ENCODE measurements at places on chromosomes 2 and 18.

GRCh38 chr18:8742387-8743361 is 37.3 kb downstream of the MTCL1 start:
- DNase-seq: no peak

GRCh38 chr2:212727751-212728150 is 189.1 kb upstream of the ERBB4 start:
- no peak for DNase-seq

- no peak for DNase-seq
Observed at GRCh38 chr2:178811901-178812300, 4.7 kb upstream of the TTN start.

DNA sequence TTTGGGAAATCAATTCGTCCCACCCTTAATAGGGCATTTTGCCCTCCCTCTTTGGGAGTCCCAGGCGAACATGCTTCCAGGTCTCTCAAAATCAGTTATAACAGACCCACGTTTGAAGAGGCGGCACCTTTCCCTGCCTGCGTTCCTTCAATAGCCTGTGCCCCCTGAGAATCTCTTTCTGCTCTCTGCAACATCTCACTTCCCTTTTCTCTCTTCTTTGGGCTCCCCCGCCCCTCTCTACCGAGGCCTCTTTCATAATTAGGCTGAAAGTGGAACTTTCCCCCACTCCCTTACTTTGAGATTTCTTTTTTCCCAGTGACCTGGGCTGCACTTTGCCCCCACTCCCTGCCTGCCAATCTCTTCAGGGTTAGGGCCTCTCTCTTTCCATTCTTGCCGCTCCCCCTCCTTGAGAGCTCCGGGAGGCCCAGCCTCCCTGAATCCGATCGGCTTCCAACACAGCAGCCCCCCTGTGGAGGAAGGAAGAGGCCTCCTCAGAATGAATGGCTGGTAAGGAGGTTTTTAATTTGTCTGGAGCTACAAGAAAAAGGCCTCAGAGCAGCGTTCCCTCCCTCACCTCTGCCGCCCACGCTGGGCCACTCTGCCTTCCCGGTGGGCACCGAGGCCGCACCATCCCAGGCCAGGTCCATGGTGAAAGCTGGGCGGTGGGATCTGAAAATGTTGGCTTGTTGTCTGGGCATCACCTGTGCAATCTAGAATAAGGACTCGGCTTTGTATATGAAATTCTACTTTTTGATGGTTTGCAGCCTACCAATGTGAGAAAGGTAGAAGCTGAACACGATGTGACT is 162.6 kb upstream of the SIX3 start:
- no peak for DNase-seq

DNA sequence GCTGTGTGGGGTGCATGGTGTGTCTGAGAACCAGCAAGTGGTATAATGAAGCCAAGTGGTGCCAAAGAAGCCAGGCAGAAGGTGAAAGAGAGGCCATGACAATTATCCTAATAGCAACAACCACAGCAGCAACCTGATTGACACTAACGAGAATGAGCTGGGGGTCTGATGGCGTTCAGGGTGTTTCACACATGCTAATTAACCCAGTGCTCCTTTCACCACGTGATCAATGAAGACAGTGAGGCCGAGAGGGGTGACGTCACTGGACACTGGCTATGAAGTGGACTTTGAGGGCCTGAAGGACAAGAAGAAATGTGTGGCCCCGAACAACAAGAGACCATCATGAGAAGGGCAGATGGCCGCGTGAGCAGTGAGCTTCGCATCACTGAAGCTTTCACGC is 364.4 kb upstream of the ID2 start:
- no peak for DNase-seq

GRCh38 chr2:38262069-38262871 is 114.8 kb downstream of the ATL2 start:
- no peak for DNase-seq

DNA sequence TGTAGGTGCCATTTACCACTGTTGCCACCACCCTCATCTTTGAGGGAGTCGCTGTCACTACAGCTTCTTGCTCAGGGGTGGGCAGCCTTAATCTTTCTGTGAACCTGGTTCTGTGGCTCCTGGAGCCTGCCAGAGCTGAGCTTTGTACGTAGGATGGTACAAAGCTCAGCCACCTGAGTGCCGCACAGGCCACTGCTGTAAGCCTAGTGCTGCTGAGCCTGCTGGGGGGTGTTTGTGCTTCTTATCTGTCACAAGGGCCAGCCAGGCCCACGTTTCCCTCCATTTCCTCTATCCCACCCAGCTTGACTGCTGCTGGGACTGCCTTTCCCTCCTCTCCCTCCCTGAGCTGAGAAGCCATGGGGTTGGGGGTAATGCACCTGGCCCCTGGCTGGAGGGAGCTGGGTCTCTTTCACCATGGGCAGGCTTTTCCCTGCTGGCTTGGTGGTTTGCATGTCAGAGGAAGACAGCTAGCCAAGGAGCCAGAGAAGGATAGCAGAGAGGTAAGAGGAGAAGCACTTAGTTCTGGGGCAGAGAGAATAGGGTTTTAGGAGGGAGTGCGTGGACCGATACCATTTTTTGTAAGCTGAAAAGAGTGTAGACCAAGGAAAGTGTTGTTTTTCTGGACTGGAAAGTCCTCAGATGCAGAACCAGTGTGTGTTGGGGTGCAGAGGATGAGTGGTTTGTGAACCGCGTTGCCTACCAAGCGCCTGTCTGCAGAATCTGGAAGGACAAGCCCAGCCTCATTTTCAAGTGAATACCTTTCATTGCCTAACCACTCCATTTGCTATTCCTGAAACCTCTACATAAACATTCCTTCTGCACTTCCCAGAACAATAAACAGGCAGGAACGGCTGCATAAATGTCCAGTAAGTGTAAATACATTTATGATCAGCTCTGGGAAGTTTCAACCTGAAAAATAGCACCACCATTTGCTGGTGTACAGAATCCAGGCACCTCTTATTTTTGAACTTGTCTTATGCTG is 45.1 kb upstream of the FHL2 start:
- no peak for DNase-seq

GRCh38 chr18:36305375-36305774 is 7.9 kb downstream of the FHOD3 start:
- DNase-seq: no peak

DNA sequence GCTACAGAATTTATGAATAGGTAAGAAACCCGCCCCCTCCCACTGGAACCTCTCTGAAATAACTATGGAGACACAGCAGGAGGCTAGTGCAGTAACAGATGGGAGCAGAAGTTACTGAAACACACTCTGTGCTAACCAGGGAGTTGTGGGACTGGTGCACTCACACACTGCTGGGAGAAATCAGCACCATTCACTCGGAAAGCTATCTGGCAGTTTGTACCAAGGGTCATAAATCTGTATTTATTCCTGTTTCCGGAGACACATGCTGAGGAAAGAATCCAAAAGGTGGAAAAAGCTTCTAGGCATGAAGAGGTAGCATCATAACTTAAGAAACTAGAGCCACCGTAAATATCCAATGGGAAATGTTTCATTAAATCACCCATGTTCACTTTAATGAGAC is 39.9 kb downstream of the TGFA start:
- DNase-seq: no peak

- no peak for DNase-seq
Observed at GRCh38 chr18:50847192-50847591, 27.4 kb upstream of the MRO start.

- DNase-seq: no peak
Observed at GRCh38 chr2:51379997-51380396, 348.1 kb upstream of the NRXN1 start.

GRCh38 chr2:109404681-109405080 is 209.1 kb downstream of the SEPTIN10 start:
- DNase-seq: no peak

GRCh38 chr2:60149176-60149575 is 404.3 kb downstream of the BCL11A start:
- no peak for DNase-seq

DNA sequence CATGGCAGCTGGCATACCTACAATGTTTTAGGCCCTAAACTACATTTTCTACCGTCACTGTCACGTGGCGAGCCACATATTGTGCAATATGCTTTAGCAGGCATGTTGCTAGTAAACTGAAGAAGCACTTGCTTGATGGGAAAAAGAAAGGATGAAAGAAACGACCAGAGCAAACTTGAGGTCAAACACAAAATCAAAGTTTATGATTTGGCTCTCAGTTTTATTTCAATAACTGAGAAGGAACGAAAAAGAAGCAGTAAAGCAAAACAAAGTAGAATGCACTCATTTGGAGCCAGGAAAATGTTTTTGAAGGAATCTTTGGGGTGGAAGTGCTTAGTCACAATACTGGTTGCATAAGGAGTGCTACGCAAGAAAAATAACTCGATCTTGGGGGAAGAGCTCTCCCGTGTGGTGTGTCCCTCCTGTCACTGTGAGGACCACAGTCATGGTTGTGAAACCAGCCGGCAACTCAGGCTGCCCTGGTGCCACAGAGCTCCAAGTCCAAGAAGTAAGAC is 349.8 kb downstream of the RBM43 start:
- DNase-seq: no peak

- DNase-seq: no peak
Observed at GRCh38 chr2:15763822-15764682, 172.4 kb downstream of the DDX1 start.

DNA sequence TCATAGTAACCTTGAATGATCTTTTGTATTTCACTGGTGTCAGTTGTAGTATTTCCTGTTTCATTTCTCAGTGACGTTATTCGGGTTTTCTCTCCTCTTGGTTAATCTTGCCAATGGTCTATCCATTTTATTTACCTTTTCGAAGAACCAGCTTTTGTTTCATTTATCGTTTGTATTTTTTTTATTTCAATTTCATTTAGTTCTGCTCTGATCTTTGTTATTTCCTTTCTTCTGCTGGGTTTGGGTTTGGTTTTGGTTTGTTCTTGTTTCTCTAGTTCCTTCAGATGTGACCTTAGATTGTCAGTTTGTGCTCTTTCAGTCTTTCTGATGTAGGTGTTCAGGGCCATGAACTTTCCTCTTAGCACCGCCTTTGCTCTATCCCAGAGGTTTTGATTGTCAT is 36.7 kb downstream of the SP140 start:
- no peak for DNase-seq

DNA sequence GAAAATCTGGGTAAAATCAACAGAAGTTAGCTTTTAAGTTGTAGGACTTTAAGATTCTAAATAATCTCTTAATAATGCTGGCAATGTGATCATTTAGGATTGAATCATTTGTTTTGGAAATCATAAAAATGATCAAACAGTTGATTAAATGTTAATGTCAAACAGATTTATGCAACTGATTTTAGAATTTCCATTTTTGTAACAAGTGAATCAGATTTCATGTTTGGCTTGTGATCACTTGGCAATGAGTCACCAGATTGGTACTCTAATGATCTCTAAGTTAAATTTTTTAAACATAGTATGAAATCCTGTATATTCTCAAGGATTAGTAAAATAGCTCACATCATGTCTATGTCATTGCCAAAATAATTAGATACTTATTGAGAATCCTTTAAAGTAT is 50.1 kb upstream of the UNC80 start:
- DNase-seq: no peak

DNA sequence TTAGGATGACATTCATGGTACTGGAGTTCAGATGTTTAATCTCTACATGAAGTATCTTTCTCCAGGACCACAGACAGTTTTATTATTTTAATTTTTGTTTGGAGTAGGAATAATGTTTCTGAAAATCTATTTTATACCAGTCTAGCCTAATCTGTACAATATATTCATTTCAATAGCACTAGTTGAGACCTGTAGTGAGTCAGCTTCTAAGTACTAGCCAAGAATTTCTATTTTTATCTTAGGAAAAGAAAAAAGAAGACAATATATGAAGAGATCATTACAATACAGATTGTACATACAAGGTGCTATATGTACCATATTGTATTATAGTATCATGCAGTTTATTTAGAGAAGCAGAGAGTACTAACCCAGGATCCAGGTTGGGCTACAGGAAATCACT is 826.9 kb upstream of the PIK3C3 start:
- DNase-seq: no peak

- DNase-seq: no peak
Observed at GRCh38 chr18:55573386-55573785, 14.6 kb downstream of the TCF4 start.

GRCh38 chr2:96957244-96957643 is 29.1 kb downstream of the FAM178B start:
- DNase-seq: no peak

GRCh38 chr2:108594982-108595464 is 60.8 kb downstream of the LIMS1 start:
- no peak for DNase-seq
